ENCODE measurements at places on chromosomes 16 and 17. TPM values are rescaled to one million over a fixed set of nuclear protein-coding genes. Genes with fewer than 3 reads are reported as not detected.

The CCP110 gene
- 8.5 TPM for total RNA-seq

The ABCC12 gene
- total RNA-seq: not detected

DNA sequence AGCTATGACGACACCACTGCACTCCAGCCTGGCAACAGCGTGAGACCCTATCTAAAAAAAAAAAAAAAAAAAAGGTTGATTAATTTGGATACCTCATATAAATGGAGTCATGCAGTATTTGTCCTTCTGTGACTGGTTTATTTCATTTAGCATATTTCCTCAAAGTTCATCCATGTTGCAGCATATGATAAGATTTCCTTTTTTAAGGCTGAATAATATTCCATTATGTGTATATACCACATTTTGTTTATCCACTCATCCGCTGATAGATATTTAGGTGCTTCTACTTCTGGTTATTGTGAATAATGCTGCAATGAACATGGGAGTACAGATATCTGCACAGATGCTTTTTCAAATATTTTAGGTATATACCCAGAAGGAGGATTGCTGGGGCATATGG, 43.3 kb upstream of the TMC5 start:
- no peak for DNase-seq

The KRT32 gene
- not detected for total RNA-seq

DNA sequence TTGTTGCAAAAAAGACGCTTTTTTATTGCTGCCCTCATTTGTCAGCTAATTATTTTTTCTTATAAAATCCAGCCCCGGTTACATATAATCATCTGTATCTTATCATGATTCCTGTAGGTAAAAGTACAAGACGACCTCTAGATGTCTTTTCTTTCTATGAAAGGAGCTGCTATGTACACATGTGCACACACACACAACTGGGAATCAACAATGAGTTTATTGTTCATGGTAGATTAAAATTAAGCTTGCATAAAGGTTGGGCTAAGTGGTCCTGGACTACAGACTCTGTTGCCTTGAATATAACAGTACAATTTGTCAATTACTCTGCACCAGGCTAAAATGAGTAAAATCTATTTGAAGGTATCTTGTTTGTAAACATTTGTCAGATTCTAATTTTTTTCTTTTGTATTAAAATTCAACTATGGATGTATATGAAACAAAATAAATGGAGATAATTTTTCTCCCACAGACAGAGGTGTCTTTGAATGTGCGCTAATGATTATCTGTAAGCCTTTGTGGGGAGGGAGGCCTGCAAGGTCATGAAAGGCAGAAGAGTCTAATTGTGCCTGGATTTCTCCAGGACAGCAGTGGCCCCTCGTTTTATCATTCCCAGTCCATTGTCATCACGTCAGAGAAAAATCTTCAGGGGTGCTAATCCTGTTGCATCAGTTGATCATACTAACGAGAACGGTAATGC, 13.4 kb downstream of the C17orf58 start:
- DNase-seq: no peak

DNA sequence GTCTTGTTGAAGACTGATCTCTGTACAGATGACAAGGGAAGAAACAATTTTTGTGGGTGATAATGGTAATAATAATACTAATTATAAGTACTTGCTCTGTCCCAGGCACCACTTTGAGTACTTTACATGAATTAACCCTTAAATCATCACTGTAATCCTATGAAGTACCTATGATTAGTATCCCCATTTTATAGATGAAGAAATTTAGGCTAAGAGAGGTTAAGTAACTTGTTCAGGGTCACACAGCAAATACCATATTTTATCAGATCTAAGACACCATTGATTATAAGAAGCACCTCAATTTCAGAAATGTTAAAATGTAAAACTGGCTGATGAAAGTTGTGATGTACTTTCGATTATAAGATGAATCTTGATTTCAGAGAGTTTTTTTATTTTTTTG, 18.6 kb downstream of the TADA2A start:
- DNase-seq: no peak

DNA sequence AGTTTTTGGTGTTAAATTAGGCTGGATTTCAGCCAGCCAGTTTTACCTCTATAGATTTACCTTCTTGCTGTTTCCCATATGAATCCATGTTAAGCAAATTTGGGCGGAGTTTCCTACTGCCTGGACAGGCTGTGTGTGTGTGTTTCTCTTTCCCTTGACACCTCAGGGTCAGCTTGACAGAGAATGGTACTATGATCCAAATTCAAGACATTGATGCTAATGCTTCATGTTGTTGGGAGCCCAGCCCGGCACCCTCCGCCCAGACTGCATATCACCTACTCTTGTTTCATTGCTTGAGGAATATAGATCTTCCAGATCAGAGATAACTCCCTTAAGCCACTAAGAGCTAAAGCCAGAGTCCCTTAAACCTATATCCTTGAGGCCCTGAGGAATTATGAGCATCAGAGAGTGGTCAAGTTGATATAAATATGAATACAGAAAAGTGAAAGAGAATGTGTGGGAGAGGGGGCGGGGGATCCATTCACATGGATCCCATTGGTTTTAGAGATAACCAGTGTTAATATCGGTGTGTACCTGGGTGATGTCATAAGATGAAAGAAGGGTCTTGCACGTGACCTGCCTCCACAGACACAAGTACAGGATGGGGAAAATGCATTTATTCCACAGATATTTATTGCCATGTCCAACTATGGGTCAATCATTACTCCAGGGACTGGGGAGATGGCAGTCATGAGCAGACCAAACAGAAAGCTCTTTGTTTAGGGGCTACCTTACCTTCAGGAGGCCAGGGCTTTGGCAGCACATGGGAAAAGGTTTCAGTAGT, 69.7 kb downstream of the WIPI1 start:
- no peak for DNase-seq

DNA sequence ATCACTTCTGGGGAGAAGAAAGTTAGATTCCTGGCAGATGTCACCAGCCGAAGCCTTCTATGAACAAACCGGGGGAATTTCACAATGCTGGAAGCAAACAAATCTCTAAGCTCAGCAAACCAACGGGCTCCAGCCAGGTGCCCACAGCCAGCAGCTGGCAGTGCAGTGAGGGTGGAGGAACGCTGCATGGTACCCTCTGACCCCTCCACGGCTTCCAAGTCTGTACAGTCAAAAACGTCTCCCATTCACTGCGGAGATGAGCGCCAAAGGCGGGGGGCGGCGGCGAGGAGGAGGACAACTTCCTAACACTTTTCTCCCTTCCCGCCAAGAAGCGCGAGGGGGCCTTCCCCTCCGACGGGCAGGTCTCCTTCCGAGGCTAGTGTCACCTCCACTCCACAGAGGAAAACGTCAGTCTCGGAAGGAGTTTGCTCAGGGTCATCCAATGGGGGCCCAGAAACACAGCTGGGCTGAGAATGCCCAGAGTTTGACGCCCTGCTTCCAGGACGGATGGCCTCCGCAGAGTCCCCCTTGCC, 924 bp downstream of the ZNF598 start:
- peak; percentile 84 for DNase-seq

- DNase-seq: no peak
These were observed 757 bp downstream of the FMNL1 start for GRCh38 chr17:45222289-45222995.

The STRADA gene
- 13.9 TPM for total RNA-seq

The SLC7A6OS gene
- total RNA-seq: 8.5 TPM

The CDK12 gene
- 21.0 TPM for total RNA-seq

- DNase-seq: peak; percentile 21
These were observed 92.8 kb downstream of the HS3ST3A1 start for GRCh38 chr17:13508896-13509295.

GRCh38 chr17:44787271-44787940, 28.6 kb downstream of the ADAM11 start:
- DNase-seq: no peak

DNA sequence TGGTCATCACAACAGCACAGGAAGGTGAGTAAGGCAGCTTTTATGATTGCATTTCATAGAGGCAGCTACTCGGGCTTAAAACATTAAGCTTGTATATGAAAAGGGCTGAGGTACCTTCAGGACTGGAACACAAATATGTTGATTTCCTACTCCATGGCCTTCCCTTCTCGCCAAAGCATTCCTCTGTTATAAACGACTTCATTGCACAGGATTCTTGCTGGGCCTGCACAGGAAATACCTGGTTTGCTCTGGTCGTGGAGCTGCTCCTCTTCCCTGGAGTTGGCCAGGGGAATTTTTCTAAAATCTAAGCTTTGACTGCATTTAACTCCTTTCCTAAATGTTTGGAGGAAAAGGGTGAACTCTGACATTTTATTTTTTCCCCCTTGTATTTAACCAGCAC, 49.0 kb downstream of the CHD9 start:
- no peak for DNase-seq

The HEXIM1 gene
- 16.2 TPM for total RNA-seq

The HOXB13 gene
- not detected for total RNA-seq

GRCh38 chr17:15782866-15783265, 50.8 kb downstream of the TBC1D26 start:
- peak; percentile 81 for DNase-seq

The C16orf46 gene
- total RNA-seq: not detected

GRCh38 chr16:71421911-71422310, 19.9 kb downstream of the TLE7 start:
- DNase-seq: peak; percentile 28

DNA sequence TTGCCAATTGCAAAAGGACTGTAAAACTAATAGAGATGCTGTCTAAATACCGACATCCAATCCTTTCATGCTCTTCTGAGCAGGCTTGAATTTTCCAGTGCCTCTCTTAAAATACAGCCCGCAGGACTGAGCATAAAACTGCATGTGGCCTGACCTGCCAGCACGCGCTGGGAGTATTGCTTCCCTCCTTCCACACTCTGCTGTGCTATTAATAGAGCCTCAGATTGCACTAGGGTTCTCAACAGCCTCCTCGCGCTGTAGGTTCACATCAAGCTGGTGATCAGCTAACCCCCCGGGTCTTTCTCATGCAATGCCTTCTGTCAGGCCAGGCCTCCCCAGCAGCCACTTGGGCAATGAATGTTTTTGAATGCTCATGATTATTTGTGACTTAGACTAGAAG, 14.2 kb upstream of the MSI2 start:
- no peak for DNase-seq

GRCh38 chr17:63445954-63446752, at the start of gene CYB561:
CYB561 (minus strand) TSS chr17:63446306; CDS start chr17:63437547, 8,759 bp downstream.
- DNase-seq: peak; percentile 85

GRCh38 chr16:74743668-74744299, 30.8 kb downstream of the FA2H start:
- DNase-seq: peak; percentile 50

GRCh38 chr17:44362949-44363612, 572 bp downstream of the FAM171A2 start:
- DNase-seq: peak; percentile 53

The RFNG gene
- 59.8 TPM for total RNA-seq

The C17orf107 gene
- 8.8 TPM for total RNA-seq

- peak; percentile 48 for DNase-seq
These were observed 1.5 kb downstream of the HAPSTR1 start for GRCh38 chr16:9092978-9093344.

The CDK5RAP3 gene
- total RNA-seq: 61.7 TPM

DNA sequence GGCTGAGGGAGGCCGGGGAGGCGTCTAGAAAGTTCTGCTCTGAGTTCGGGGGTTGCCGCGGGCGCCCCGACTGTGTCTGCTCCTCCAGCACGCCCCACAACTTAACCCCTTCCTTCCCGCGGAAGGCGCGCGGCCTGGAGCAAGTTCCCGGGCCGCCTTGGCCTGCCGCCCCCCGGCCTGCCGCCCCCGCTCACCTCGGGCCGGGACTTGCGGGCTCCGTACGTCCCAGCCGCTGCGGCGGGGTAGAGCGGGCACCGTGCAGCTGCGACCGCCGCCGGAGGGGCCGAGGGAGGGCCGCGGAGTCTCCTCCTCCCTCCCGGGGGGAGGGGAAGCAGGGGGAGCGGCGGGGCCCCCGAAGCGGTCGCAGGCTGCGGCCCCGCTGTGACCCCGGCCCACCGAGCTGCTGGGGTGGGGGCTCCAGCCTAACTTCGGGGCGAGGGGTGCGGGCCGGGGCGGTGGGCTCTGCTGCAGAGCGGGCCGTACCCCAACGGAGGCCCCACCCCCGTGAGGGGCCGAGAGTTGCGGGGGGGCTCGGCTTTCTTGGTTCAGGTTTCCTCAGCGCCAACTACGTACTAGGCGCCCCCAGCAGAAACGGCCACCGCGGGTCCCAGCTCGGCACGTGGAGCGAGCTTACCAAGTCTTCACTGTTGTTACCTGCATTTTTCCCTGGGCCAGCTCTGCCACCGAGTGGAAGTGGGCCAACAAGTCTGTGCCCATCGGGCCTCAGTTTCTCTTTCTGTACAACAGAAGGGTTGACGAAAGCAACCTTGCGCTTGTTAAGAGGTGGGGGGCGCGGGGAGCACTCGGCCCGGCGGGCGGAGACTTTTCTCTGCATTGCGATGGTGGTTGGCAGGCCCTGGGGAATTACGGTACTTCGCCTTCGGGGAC, at the start of gene CCDC102A:
Gene CCDC102A, minus strand, starts transcription at position 266 of the 888 bp plus-strand sequence. CDS start 7,394 bp downstream, outside the sequence.
- peak; percentile 60 for DNase-seq

DNA sequence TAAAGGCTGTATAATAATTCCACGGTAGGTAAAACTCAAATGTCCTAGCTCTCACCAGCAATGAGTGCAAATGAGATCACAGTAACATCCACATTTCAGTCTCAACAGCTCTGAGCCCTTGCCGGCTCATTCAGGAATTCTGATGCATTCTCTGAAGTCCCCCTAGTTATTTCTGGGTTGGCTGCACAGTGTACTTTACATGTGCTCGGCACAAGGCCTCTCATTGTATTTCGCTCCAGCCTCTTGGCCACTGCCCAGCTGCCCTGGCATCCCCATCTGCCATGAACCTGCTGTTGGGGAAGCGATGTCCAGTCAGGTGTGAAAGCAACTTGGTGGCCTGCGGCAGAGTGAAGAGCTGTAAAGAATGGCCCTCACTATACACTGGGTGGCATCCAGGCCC, 14.3 kb downstream of the PRCD start:
- DNase-seq: no peak

The UMOD gene
- total RNA-seq: not detected

GRCh38 chr17:73290399-73291259, 21.2 kb downstream of the CDC42EP4 start:
- no peak for DNase-seq

DNA sequence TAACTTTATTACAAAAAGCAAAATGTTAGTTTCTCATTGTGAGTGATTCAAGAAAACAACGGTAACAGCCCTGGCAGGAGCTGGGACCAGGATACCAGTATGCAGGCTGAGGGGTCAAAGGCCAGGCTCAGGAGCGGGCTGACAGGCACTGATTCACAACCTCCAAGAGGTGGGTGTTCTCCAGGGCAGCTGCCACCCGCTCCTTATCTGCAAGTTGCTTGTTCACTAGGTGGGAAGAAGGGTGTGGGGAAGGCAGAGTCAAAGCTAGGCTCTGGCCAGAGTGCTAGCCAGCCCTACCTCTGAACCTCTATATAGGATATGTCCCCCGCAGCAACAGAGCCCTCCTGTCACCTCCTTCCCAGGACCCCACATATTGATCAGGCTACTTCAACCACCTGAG, 2.1 kb downstream of the CIAO2B start:
- no peak for DNase-seq
